Activated CD8-positive, alpha-beta memory T cell treated with anti-CD3 and anti-CD28 coated beads, Interleukin-2, amount 10 ng/mL, durations not matched to agents 7 days and 5 days (primary cell): ENCODE measurements at places on chromosomes 7 and 10. TPM values are rescaled to one million over a fixed set of nuclear protein-coding genes. Genes with fewer than 3 reads are reported as not detected.

The VPS26A gene
- 58.1 TPM for total RNA-seq

GRCh38 chr7:18844735-18845134 lies 272.7 kb downstream of the TWIST1 start:
- no peaks in the 10 kb centered on the region for H3K4me1 ChIP-seq
- H3K36me3 ChIP-seq = no peaks in the 10 kb centered on the region
- H3K27ac ChIP-seq = no peak overlapping the region
- no peak for DNase-seq
- H3K27me3 ChIP-seq = no peaks in the 10 kb centered on the region
- H3K4me3 ChIP-seq = no peak overlapping the region

The EIF3B gene
- 204 TPM for total RNA-seq

DNA sequence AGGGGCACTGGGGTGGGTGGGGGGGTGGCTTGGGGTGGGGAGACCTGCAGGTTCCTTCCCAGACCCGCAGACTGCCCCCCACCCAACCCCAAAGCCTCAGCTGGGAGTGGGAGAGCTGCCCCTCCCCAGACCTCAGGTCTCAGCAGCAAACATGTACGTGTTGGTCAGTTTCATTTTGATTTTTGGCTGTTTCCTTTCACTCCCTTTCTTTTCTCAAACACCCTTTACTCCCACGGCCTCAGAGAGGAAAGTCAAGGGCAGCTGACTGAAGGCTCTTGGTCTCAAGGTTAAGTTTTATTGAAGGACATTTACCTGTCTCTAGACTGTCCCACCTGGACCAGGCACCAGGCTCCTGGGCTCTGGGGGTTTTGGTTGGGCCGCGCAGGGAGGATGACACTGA lies 34.1 kb upstream of the HSPB1 start:
- H3K4me3 ChIP-seq = no peak overlapping the region
- DNase-seq = no peak
- no peaks in the 10 kb centered on the region for H3K36me3 ChIP-seq
- H3K27ac ChIP-seq = no peak overlapping the region

GRCh38 chr10:101291331-101292193 lies 62.3 kb upstream of the LBX1 start:
- no peaks in the 10 kb centered on the region for H3K36me3 ChIP-seq
- peak; percentile 50 for DNase-seq
- peaks cover 81% of the 10 kb centered on the region for H3K27me3 ChIP-seq

- DNase-seq = peak; percentile 31
- no peaks in the 10 kb centered on the region for H3K36me3 ChIP-seq
- peaks cover 49% of the 10 kb centered on the region for H3K27me3 ChIP-seq
- no peak overlapping the region for H3K27ac ChIP-seq
These were observed 1.9 kb downstream of the CLRN3 start for GRCh38 chr10:127890832-127891334.

GRCh38 chr10:71891437-71891836 lies 40.4 kb upstream of the PSAP start:
- H3K36me3 ChIP-seq = no peaks in the 10 kb centered on the region
- H3K27ac ChIP-seq = no peak overlapping the region
- H3K4me3 ChIP-seq = no peak overlapping the region
- DNase-seq = no peak
- H3K27me3 ChIP-seq = peaks cover 31% of the 10 kb centered on the region
- peaks cover 11% of the 10 kb centered on the region for H3K4me1 ChIP-seq

- no peaks in the 10 kb centered on the region for H3K27me3 ChIP-seq
- no peak overlapping the region for H3K27ac ChIP-seq
- H3K4me1 ChIP-seq = peaks cover 3% of the 10 kb centered on the region
- DNase-seq = no peak
- peaks cover 15% of the 10 kb centered on the region for H3K36me3 ChIP-seq
These were observed 87.6 kb downstream of the NT5C2 start for GRCh38 chr10:103105462-103105861.

The HNRNPA2B1 gene
- 857 TPM for total RNA-seq

The CDC123 gene
- 95.2 TPM for total RNA-seq

The BBS9 gene
- 10.2 TPM for total RNA-seq

The OR6B1 gene
- total RNA-seq = not detected

The HMX2 gene
- not detected for total RNA-seq

The WNT8B gene
- total RNA-seq = 0.41 TPM

The CHST15 gene
- total RNA-seq = 0.09 TPM

DNA sequence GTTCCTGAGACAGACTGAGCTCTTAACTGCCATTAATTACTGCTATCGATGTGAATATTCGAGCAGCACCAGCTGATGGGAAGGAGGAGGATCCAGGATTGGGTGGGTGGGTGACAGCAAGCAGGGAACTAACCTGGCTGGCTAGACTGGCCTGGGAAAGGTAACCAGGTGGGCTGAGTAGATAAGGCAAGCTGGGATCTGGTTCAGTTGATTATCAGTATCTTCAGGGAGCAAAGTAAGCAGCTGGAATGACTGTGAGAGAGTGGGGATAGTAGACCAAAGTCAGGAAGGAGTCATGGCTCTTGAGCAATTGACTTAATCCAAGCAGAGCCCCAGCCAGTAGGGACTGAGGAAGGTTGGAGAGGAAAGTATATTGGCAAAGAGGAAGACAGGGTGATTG lies 46.9 kb upstream of the KMT2E start:
- DNase-seq = no peak
- no peaks in the 10 kb centered on the region for H3K27me3 ChIP-seq
- H3K27ac ChIP-seq = no peak overlapping the region
- peaks cover 19% of the 10 kb centered on the region for H3K4me1 ChIP-seq
- peaks cover 45% of the 10 kb centered on the region for H3K36me3 ChIP-seq

GRCh38 chr10:49268185-49268584 lies 30.8 kb upstream of the C10orf71 start:
- H3K27ac ChIP-seq = no peak overlapping the region
- DNase-seq = no peak
- peaks cover 13% of the 10 kb centered on the region for H3K4me1 ChIP-seq
- no peak overlapping the region for H3K4me3 ChIP-seq

- H3K4me3 ChIP-seq = peak overlapping the region; percentile 93
- peaks cover 18% of the 10 kb centered on the region for H3K27me3 ChIP-seq
- H3K4me1 ChIP-seq = peaks cover 37% of the 10 kb centered on the region
- H3K27ac ChIP-seq = peak overlapping the region; percentile 89
- H3K36me3 ChIP-seq = peaks cover 11% of the 10 kb centered on the region
- DNase-seq = peak; percentile 62
These were observed 1.3 kb downstream of the PDZD8 start for GRCh38 chr10:117373823-117374505.

GRCh38 chr7:20114468-20114867 lies 102.7 kb downstream of the MACC1 start:
- H3K4me1 ChIP-seq = peaks cover 17% of the 10 kb centered on the region
- no peaks in the 10 kb centered on the region for H3K36me3 ChIP-seq
- no peak for DNase-seq
- H3K4me3 ChIP-seq = no peak overlapping the region
- H3K27me3 ChIP-seq = no peaks in the 10 kb centered on the region

DNA sequence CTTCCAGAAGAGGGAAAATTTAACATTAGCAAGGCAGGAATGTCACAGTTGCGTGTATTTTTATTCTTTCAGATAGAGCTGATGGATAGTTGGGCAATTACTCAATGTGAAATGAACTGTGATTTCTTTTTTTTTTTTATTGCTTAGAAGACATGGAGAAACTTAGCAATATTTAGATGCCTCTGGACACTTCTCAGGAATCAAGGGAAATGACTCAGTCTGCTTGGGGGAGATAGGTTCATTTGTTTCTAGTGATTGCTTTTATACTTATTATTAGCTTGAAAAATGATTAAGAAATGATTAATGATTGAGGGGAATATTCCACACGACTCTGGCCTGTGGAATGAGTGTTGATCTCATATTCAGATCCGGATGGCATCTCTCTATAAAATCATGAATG lies 33.1 kb upstream of the TBX20 start:
- no peak for DNase-seq
- peaks cover 22% of the 10 kb centered on the region for H3K27me3 ChIP-seq
- H3K4me1 ChIP-seq = no peaks in the 10 kb centered on the region
- H3K27ac ChIP-seq = no peak overlapping the region

The PNLIP gene
- not detected for total RNA-seq

GRCh38 chr10:126842836-126843235 lies 62.4 kb upstream of the DOCK1 start:
- no peak overlapping the region for H3K27ac ChIP-seq
- H3K4me3 ChIP-seq = no peak overlapping the region
- no peaks in the 10 kb centered on the region for H3K36me3 ChIP-seq
- no peaks in the 10 kb centered on the region for H3K27me3 ChIP-seq
- H3K4me1 ChIP-seq = no peaks in the 10 kb centered on the region
- DNase-seq = no peak

DNA sequence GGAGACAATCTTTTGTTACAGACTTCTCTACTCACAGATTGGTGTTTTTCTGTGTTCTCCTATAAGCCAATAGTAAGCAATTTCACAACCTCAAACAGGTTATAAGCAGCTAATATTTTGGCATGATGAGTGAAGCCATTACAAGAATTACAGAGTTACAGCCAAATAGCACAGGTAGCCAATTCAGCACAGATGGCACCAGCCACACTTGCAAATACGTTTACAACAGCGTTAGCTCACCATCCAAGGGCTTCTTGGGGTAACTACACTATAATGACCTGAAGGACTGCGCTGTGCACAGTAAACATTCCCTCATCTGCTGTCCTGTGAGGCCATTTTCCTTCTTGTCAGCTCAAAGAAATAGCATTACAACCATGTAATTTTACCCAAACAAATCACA lies 428.6 kb downstream of the TCERG1L start:
- no peak overlapping the region for H3K27ac ChIP-seq
- H3K4me3 ChIP-seq = no peak overlapping the region
- H3K4me1 ChIP-seq = no peaks in the 10 kb centered on the region
- no peaks in the 10 kb centered on the region for H3K36me3 ChIP-seq
- DNase-seq = no peak

GRCh38 chr10:28302012-28302637 lies 739 bp downstream of the MPP7 start:
- DNase-seq = no peak
- H3K27me3 ChIP-seq = peaks cover 28% of the 10 kb centered on the region
- no peak overlapping the region for H3K27ac ChIP-seq
- H3K36me3 ChIP-seq = no peaks in the 10 kb centered on the region

GRCh38 chr10:6990891-6991290 lies 410.8 kb upstream of the PRKCQ start:
- peaks cover 8% of the 10 kb centered on the region for H3K36me3 ChIP-seq
- H3K27me3 ChIP-seq = peaks cover 2% of the 10 kb centered on the region
- H3K4me1 ChIP-seq = peaks cover 7% of the 10 kb centered on the region
- peak overlapping the region; percentile 58 for H3K27ac ChIP-seq

DNA sequence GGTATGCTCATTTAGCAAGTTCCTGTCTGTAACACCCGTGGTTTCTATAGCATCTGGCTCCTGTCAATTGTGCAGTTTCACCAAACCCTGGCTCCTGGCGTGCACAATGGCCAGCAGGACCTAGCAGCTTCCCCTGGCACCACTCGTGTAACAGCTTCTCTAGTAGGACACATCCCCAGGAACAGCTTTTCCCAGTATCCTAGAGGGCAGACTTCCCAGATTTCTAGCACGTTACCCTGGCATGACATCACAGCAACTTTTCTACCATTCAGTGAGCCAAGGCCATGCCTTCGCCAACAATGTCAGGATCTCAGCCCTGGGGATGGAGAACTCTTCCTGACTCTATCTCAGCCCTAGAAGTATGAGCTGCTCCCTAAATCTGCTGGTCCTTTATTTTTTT lies 6.5 kb downstream of the YME1L1 start:
- H3K36me3 ChIP-seq = peaks cover 58% of the 10 kb centered on the region
- H3K4me1 ChIP-seq = peaks cover 46% of the 10 kb centered on the region
- DNase-seq = no peak
- H3K4me3 ChIP-seq = no peak overlapping the region

DNA sequence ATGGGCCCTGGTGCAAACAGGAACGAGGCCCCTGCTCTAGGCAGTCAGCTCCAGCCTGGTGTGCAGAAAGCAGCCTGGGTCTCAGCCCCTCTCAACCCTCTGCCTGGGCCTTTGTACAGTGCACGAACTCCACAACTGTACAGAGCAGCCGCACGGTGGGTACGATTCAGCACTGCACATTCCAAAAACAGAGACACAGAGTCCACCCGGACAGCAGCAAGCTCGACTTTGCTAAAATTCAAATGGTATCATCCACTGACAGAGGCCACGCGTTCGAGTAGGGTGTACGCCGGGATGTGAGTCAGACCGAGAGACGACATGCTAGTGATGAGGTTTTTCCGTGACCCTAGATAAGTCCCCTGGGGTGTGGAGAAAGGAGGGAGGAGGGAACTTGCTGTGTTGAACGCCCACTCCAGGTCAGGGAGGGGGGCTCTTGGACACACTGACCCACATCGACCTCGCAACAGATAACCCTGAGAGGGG lies 65.6 kb upstream of the PDGFA start:
- H3K4me3 ChIP-seq = no peak overlapping the region
- H3K36me3 ChIP-seq = peaks cover 49% of the 10 kb centered on the region
- H3K4me1 ChIP-seq = peaks cover 36% of the 10 kb centered on the region
- H3K27ac ChIP-seq = peak overlapping the region; percentile 89

The ITPRID1 gene
- total RNA-seq = not detected

The SLC26A5 gene
- total RNA-seq = not detected

DNA sequence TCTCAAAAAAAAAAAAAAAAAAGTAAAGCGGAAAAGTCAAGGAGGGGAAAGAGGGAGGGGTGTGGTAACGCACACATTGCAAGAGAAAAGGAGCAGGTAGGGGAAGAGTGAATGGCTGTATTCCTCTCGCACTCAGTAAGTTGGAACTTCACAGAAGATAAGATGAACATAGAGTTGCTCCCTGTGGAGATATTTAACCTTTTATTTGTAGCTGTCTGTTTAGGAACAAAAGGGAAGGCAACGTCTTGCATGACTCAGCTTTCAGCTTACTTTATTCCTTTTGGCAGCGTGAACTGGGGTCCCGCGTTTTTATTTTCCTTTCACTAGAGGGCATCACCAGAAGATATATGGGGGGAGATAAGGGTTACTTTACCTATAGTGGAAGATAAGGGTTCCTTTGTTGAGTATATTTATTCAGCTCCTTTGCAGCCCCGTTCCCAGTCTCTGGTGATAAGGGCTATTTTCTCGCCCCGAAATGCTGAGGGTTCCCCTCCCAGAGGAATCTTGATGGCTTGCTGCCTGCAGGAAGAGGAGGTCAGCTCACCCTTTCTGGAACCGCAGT lies 78.5 kb downstream of the APBB1IP start:
- H3K4me3 ChIP-seq = no peak overlapping the region
- H3K27ac ChIP-seq = no peak overlapping the region
- peaks cover 82% of the 10 kb centered on the region for H3K36me3 ChIP-seq

GRCh38 chr10:19702215-19702614 lies 114.0 kb upstream of the PLXDC2 start:
- H3K36me3 ChIP-seq = no peaks in the 10 kb centered on the region
- no peak overlapping the region for H3K27ac ChIP-seq
- no peak for DNase-seq
- H3K4me3 ChIP-seq = no peak overlapping the region
- H3K27me3 ChIP-seq = no peaks in the 10 kb centered on the region
- no peaks in the 10 kb centered on the region for H3K4me1 ChIP-seq
